Stimulated activated CD8-positive, alpha-beta memory T cell treated with anti-CD3 and anti-CD28 coated beads, Interleukin-7, amount 100 ng/mL, for 1 hour (primary cell): ENCODE measurements at places on chromosomes 2 and 18.

- DNase-seq, result no peak
These were observed 709.8 kb upstream of the FANCL start for GRCh38 chr2:58950795-58951462.

DNA sequence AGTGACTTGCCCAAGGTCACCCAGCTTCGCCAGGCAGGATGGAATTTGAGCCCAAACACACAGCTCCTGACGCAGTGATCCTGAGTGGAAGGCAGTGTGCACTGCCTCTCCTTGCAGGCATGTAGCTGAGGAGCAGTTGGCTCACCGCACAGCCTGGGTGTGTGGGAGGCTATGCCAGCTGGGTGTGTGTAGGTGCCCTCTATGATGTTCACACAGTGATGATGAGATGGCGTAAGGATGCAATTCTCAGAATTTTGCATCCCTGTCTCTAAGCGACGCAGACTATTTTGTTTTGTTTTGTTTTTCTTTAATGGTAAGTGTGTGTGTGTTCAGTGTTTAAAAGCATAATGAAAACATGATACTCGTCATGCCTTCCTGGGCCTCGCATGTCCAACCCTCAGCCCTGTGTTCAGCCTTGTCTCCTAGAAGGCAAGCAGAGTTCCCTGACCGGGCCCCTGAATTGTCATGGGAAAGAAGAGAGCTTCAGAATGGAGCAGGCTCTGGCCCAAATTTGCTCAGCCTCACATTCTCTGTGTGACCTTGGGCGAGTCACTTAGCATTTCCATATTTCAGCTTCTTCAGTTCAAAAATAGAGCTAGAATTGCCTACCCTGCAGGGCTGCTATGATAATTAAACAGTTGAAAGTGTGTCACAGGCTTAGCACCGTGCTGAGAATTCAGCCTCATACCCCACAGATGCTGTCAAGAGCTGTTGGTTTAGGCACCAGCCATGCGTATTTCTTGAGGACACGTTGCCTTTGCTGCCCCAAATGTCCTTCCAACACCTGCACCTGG is 603.6 kb upstream of the RAB6C start:
- DNase-seq, result no peak

- no peak for DNase-seq
These were observed 38.8 kb downstream of the DNER start for GRCh38 chr2:229675569-229675968.

- no peak for DNase-seq
These were observed 27.4 kb upstream of the MTIF2 start for GRCh38 chr2:55296393-55296792.

- DNase-seq, result no peak
These were observed 63.0 kb upstream of the SPRED2 start for GRCh38 chr2:65495251-65495877.
